ENCODE measurements at places on chromosomes 1 and 21. TPM values are rescaled to one million over a fixed set of nuclear protein-coding genes. Genes with fewer than 3 reads are reported as not detected.
A peak's percentile ranks its signal among the peaks of the same experiment; 100 is the strongest.

- DNase-seq, result no peak
These were observed 52.7 kb upstream of the EIF4G3 start for GRCh38 chr1:21229246-21230000.

- no peak for DNase-seq
These were observed 86.7 kb upstream of the TLR5 start for GRCh38 chr1:223229756-223230155.

DNA sequence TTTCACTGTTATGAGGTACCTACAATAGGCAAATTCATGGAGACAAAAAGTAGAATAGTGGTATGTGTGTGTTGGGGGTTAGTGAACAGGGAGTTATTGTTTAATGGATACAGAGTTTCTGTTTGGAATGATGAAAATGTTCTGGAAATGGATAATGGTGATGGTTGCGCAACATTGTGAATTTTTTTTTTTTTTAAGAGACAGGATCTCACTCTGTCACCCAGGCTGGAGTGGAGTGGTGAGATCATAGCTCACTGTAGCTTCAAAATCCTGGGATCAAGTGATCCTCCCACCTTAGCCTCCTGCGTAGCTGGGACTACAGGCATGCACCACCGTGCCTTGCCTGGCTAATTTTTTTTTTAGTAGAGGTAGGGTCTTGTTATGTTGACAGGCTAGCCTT lies 34.5 kb upstream of the TRABD2B start:
- DNase-seq, result no peak

DNA sequence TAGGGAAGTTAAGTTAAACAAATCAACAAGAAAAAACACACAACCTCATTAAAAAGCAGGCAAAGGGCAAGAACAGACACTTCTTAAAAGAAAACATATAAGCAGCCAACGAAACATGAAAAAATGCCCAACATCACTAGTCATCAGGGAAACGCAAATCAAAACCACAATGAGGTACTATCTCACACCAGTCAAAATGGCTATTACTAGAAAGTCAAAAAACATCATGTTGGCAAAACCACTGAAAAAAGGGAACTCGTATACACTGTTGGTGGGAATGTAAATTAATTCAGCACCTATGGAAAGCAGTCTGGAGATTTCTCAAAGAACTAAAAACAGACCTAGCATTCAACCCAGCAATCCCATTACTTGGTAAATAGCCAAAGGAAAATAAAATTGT lies 51.1 kb downstream of the HSF2BP start:
- no peak for DNase-seq

- no peak for DNase-seq
These were observed 27.6 kb downstream of the AGO4 start for GRCh38 chr1:35835398-35835797.

DNA sequence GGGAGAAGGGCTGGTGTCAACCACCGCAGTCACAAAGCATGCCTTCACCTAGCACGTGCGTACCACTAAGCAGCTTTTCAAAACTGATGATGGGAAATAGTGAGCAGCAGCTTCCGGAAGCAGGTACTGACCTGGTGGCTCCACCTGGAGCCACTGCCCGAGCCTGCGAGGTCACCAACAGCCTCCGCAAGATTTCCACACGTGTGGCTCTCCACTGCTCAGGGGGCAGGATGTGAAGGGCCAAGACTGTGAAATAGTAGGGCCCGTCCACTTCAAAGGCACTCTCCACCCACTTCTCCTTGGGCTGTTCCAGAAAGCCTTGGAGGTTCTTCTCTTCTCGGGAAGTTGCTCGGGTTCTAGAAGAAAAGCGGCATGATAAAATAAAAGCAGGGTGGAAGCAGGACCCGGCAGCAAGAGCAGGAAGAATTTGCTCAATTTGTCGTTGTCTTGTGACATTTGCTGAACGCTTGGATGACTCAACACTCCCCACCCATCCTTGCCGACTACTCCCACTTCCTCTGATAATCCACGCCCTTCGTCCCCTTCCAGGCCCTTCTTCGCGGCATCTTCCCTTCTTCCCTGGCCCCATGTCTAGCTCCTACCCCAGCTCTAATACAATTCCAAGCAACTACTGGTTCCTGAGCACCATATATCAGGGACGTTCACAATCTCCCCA lies 124.9 kb upstream of the IFFO2 start:
- DNase-seq, result peak; percentile 84

MAN1C1 gene
- total RNA-seq, result 13.6 TPM

DNA sequence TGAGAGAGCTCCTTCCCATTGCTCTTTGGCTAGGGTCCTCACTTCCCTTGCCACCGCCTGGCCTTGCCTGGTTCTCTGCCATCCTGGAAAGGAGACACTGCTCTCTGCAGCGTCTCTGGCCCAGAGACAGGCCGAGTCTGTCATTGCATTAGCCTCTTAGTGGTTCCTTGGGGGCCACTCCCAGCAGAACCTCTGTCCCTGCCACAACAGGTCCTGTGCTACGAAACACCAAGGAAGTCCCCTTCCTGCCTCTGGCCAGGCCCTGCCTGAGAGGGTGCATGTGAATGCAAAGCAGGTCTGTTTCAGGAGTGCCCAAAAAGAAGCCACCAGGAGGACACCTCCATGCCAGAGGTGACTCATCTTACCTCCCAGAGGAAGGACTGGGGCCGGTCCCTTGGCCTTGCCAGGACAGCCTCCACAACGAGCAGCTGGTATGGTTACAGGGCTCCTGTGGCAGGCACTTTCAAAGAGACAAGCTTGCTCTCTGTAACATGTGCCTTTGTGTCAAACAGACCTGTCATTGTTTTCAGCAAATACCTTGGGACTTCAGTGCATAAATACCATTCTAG lies 59.6 kb downstream of the VPS26C start:
- no peak for DNase-seq

DNA sequence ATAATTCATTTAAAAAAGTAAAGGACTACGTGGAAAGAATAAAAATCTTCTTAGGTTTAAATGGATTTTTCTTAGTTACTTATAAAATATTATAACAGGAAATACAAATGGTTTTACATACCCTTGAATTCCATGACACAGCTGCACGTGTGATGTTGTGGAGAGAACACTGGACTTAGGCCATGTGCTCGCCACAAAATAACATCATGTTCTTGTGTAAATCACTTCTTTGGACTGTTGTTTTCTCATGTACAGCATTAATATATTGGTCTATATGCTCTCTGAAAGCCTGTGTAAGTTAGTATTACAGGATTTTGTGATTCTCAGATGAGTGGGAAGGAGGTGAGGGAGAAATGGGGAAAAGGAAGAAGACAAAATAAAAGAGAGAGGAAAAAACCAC lies 228.2 kb downstream of the DNM3 start:
- DNase-seq, result no peak

DNA sequence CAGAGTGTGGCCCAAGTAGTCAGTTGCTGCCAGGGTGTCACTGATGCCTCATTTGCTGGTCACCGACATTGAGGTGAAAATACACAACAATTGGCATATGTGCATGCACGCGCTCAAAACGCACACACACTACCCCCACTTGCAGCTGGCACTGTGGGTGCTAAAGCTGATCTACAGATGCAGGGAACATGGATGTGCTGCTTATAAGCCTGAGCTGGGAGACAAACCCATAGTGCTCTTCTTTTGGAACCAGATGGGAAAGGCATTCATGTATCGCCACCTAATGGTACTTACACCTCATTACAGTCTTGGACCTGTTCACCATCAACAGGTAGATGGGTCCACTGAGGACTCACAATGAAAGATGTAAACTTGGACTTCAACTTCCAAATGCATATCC lies 70.3 kb upstream of the CAMK1G start:
- no peak for DNase-seq

DNA sequence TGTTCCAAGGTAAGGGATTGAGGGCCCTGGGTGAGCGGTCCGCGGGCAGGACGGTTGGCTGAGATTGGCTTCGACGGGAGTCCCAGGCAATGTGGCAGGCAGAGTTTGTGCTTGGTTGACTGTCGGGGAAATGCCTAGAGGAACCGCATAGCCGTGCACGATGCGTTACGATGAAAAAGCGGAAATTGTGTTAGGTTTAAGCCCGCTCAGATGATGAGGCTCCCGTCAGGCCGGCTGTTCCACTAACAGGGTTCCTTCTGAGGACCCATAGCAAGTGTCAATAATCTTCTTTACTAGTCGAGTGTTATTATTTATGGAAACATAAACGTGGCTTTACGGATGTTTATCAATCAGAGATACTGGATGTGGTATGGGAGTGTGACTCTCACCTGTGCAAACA lies 117.8 kb upstream of the COL6A1 start:
- DNase-seq, result no peak

All from right atrium auricular region (tissue), 2 donors.